ENCODE measurements at places on chromosomes 2 and 18. TPM values are rescaled to one million over a fixed set of nuclear protein-coding genes. Genes with fewer than 3 reads are reported as not detected.

KIF1A gene
- 10.2 TPM for total RNA-seq

FAM237A gene
- 1.9 TPM for total RNA-seq

ABCG8 gene
- total RNA-seq: not detected

KLHL14 gene
- 0.11 TPM for total RNA-seq

CXCR4 gene
- total RNA-seq: 4.4 TPM

CRYBA2 gene
- total RNA-seq: not detected

DNA sequence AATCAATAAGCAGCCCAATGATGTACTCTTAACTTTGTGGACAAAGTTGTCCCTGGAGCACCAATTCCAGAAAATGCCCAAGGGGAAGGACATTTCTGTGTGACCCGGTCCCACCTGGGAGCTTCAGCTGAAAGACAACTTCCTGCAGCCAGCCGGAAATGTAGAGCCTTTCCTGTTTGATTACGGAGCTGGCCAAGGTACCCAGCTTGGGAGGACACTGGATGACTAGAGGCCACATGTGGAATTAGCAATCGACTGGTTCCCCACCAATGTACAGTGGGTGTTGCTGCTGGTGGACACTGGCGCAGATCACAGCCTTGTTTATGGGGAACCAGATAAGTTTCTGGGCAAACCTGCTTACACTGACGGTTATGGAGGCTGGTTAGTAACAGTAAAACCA is 53.0 kb upstream of the ZC3H15 start:
- DNase-seq: no peak

DNA sequence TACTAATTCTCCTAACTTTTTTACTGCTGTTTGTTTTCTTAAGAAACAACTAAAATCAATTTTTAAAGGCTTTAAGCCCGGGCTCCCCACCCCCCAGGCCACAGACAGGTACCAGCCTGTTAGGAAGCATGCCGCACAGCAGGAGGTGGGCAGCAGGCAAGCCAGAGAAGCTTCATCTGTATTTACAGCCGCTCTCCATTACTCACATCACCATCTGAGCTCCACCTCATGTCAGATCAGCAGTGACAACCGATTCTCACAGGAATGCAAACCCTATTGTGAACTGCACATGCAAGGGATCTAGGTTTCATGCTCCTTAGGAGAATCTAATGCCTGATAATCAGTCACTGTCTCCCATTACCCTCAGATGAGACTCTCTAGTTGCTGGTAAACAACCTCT is 517.0 kb downstream of the NRXN1 start:
- no peak for DNase-seq

DNA sequence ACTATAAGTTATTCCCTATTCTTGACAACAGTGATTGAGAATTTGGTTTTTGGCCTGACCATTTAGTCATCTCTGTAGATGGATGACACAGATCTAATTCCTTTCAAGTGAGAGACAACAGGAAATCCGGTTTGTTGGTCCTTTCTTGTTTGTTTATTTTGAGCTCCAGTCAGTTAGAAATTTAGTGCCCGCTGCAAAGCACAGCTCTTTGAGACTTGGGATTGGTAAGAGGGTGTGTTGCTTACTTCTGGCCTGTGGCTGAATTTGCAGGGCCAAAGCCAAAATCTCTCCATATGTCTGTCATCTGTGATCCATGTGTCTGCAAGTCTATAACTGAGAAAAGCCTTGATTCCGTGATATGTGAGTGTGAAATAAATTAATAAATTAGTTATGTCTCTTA is 74.3 kb downstream of the BIN1 start:
- DNase-seq: no peak

DNA sequence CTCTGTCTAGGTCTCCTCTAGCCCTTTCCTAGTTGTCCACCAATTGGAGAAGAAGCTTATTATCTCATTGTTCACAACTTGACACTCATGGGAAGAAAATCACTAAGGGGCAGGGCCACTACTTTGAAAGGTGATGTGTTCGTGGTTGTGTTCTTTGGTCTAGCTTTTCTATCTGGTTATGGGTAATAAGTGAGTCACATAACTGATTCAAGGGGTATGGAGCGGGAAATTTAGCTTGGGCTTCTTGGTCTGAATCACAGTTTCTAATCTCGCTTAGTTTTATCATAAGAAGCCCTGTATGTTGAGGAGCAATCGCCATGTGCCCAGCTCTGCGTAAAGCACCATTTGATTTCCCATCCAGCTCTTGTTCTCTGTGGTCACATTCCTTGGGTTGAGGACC is 18.7 kb upstream of the DYTN start:
- DNase-seq: no peak

- DNase-seq: no peak
These were observed 21.8 kb upstream of the CXCR1 start for GRCh38 chr2:218188528-218188927.

DNA sequence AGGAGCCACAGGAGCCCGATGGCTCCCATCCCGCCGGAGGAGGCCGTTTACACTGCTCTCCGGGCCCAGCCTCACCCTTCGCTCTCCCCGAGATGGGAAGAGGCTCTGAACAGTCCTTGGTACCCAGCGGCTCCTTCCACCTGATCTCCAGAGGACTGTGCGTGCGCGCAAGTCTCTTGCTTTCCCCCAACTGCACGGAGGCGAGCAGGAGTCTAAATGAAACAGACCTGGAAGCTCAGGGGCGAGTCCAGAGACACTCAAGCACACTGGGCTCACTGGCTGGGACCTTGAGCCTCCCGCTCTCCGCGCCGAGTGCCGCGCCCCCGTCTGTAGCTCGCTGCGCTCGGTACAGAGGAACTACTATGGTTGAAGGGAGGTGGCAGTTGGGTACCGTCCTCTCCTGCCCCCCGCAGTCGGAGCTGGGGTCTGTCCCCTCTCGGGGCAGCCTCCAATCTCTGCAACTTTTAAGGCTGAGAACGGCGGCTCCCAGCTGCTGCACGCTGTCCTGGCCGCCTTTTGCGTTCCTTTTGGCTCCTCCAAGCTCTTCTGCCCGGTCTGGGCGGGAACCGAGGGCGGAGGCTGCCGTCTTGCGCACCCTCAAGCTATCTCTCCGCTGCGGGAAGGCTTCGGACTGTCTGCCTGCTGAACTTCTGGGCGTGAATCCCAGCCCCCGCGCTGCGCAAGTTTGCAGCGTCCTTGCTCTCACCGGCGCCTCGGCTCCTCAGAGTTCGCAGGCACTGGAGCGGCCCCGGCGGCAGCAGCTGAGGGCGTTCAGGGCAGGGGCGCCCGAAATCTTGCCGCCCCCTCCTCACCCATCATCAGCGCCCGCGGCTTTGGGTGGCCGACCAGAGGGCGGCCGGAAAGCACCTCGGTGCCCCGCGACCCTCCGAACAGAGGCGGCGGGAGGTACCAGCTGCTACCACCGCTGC is 491 bp downstream of the ALK start:
- no peak for DNase-seq

DNA sequence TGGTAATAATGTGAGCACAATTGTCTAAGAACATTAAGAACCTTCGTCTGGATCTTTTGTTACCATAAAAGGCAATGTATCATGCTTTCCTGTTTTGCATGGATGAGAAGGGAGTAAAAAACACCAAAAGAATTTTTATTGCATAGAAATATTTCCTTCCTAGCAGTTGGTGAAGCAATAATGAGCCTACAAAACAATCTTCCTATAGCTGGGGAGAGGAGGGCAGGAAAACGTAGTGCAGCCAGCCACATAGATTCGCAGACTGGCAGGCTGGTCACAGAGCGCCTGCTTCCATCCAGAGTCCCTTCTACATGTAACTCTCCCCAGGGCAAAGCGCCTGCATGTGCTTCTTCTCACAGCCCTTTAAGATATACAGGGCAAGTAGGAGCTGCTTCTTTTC is 190.4 kb downstream of the BABAM2 start:
- DNase-seq: no peak

DNA sequence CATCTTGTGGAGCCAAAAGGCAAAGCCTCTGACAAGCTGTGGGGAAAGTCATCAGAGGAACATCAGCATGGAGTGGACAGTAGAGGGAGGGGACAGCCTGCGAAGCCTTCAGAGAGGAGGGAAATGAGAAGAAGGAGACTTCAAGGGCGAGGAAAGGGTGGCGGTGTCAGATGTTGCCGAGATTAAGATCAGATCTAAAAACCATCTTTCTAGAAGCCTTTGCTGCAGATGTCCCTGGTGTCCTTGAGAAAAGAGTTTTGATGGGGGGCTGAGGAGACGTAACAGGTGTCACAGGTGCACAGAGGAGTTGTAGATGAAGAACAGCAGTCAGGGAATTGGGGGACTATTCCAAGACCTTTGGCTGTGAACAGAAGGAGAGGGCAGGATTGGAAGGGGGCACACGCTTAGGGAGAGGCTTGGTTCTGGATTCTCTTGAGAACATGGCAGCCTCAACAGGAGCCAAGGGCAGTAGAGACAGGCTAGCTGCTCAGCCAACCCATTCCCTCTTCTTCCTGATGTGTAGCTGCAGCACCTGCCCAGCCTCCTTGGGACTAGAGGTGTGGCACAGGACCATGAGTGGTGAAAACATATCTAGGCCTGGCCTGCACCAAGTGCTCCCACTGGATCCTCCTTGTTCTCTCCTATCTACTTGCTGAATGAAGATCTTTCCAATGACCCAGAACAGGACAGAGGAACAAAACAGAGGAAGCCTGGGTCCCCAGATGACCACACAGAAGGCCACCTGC is 22.7 kb upstream of the NCL start:
- no peak for DNase-seq

DNA sequence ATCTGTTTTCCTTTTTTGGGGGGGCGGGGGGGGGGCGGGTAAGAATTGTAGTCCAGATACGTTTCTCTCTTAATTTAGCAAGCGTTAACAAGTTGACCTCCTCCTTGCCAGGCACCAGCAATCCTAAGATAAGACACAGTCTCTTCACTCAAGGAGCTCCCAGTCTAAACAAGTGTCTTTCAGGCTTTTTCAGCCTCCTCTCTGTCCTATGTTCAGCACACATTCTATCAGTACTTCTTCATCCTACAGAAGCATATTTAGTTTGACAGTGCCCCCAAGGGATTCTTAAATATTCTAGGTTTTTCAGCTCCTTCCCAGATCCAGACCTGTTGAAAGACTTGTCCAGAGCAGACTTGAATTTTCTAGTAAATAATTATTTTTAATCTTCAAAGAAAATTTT is 2.7 kb downstream of the PPP1CB start:
- DNase-seq: no peak

DNA sequence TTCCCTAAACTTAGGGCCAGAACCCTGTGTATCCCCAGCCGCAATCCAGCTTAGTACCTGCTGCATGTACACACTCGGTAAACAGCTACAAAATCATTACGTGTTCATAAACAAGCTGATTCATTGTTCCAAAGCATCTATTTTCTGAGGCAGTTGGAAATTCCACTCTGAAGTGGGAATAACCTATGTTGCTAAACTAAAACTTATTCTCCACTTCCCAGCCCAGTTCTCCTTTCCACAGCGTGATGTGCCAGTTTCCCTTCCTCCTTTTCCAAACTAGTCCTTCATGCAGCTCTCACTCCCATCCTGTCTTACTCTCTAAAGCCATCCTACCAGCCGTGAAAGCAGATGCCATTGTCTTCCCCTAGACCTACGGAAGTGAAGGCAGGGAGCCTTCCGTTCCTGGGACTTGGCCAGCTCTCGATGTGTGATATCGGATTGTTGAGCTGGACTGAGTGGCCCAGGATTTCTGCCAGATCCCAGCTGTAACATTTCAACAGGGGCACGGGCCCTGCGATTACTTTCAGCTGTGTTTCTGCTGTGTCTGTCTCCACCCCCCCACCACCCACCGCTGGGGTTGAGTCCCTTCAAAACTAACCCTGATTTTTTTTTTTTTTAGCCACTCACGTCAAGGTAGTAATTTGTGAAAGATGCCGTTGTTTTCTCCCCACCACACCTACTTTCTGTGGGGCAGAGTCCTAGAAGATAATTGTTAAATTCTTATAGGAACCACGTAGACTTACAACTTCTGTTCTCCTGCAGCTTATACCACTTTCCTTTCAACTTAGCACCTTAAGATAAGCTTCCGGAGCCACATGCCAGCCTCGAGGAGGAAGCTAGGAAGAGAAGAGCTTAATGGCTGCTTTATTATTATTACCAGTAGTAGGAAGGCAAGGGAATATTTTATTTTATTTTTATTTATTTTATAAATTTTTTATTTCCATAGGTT is 100.9 kb downstream of the CRIM1 start:
- peak; percentile 86 for DNase-seq

DNA sequence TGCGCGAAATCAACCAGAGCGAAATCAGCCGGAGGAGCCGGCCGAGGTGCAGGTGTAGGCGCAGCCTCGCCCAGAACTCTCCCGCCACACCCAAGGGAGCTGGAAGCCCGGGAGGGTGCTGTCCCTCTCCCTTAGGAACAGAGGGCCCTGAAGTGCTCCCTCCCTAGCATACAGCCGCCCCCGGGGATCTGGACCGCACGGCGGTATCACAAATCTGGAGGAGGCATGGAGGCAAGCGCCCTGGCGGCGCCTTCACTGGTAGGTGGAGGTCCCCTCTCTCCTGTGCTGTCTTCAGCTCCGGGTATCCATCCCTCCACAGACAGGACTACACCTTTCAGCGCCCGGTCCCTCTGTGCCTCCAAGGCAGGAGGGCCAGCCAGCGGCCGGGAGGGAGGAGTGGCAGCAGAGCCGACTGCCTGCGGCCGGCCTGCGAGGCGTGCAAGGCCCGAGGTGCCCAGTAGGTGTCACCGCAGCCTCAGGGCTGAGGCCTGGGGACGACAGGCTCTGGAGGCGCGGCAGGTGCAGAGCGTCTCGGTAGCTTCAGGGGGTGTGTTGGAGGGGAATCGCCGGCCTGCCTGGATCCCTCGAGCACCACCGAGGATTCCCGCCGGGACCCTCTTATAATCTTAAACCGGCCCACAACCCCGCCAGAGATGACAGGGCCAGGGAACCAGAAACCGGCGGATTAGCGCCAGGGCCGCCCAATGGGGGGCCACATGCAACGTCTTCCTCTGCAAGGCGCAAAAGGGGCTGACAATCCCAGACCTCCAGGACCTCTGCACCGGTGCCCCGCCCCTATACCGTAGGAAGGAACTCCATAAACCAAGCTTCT is 2.8 kb downstream of the IHH start:
- peak; percentile 89 for DNase-seq

- DNase-seq: no peak
These were observed 225.9 kb downstream of the NEDD4L start for GRCh38 chr18:58269931-58270330.

GRCh38 chr18:44725300-44726058 is 44.8 kb downstream of the SETBP1 start:
- DNase-seq: peak; percentile 80

GRCh38 chr2:128622955-128623620 is 304.4 kb upstream of the HS6ST1 start:
- no peak for DNase-seq

DNA sequence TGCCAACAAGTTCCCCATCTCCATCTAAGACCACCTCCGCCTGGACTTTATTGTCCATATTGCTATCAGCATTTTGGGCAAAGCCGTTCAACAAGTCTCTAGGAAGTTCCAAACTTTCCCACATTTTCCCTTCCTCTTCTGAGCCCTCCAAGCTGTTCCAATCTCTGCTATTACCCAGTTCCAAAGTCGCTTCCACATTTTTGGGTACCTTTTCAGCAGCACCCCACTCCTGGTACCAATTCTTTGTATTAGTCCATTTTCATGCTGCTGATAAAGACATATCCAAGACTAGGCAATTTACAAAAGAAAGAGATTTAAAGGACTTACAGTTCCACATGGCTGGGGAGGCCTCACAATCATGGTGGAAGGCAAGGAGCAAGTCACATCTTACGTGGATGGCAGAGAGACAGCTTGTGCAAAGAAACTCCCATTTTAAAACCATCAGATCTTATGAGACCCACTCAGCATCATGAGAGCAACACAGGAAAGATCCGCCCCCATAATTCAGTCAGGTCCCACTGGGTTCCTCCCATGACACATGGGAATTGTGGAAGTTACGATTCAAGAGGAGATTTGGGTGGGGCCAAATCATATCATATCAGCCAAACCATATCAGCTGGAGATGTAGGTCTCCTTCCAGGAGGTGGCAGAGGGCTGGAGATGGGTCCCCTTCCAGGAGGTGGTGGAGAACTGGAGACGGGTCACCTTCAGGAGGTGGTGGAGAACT is 19.8 kb upstream of the TXNDC2 start:
- no peak for DNase-seq

Data from cardiac septum (tissue), 1 donor.